ENCODE measurements at places on chromosomes 13 and 19.
A peak's percentile ranks its signal among the peaks of the same experiment; 100 is the strongest.

- no peak for DNase-seq
Measured at GRCh38 chr13:28339419-28339818, 155.5 kb downstream of the FLT1 start.

GRCh38 chr19:49555600-49556411 is 24.6 kb downstream of the NOSIP start:
- no peak for DNase-seq

- DNase-seq, result no peak
Measured at GRCh38 chr19:41564515-41565378, 11.2 kb upstream of the CEACAM21 start.

- no peak for DNase-seq
Measured at GRCh38 chr13:29746148-29746677, 104.2 kb downstream of the UBL3 start.

DNA sequence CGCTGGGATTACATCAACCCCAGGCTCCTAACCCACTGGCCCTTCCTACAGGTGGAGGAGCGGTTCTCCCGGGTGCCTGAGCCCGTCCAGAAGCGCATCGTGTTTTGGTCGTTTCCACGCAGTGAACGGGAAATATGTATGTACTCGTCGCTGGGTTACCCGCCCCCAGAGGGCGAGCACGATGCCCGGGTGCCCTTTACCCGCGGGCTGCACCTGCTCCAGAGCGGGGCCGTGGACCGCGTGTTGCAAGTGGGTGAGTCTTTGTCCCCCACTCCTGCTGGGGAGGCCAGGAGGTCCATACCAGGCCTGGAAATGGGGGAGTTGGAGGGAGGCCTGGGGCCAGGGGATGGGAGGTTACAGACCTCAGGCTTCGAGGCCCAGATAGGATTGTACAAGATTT is 4.4 kb downstream of the ZSWIM4 start:
- no peak for DNase-seq

- no peak for DNase-seq
Measured at GRCh38 chr19:38208571-38208970, 15.5 kb downstream of the DPF1 start.

- DNase-seq, result no peak
Measured at GRCh38 chr13:111949311-111949710, 117.6 kb upstream of the SOX1 start.

GRCh38 chr13:20873348-20873747 is 29.2 kb downstream of the XPO4 start:
- DNase-seq, result peak; percentile 72

Data from HT1080 (cell line).